ENCODE measurements at places on chromosomes 6 and 20.
A peak's percentile ranks its signal among the peaks of the same experiment; 100 is the strongest.

DNA sequence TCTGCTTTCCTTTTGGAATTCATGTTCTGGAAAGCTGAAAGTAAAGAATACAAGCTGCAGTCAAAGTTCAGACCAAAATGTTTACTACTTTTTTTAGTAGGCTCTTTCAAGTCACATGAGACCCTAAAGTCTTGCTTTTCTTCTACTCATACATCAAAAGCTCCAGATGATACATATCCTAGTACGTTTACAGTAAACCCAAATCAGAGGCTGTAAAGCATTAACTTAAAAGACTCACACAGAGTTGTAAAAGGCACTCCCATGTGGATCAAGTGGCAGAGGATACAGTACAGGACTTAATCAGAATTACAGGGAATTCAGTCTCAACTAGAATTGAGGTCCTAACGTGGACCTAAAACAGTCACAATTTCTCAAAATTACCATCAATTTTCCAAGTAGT lies 40.7 kb downstream of the STK38 start:
- DNase-seq = no peak

DNA sequence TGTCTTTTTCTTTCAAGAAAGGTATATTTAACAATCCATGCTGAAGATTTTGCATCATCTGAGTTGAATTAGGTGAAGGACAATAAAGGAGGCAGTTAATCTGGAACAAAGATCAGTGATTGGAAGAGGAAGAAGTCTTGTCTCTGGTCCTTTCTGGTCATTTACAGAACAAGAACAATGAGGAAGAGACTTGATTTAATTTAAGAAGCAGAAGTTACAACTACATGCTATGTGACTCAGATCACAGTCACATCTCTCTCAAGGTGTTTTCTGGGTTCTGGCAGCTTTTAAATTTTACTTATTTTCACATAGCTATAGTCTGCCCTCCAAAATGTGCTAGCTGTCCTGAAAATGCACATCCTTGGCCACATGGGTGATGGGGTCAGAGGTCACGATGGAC lies 53.5 kb upstream of the DEK start:
- DNase-seq = no peak

DNA sequence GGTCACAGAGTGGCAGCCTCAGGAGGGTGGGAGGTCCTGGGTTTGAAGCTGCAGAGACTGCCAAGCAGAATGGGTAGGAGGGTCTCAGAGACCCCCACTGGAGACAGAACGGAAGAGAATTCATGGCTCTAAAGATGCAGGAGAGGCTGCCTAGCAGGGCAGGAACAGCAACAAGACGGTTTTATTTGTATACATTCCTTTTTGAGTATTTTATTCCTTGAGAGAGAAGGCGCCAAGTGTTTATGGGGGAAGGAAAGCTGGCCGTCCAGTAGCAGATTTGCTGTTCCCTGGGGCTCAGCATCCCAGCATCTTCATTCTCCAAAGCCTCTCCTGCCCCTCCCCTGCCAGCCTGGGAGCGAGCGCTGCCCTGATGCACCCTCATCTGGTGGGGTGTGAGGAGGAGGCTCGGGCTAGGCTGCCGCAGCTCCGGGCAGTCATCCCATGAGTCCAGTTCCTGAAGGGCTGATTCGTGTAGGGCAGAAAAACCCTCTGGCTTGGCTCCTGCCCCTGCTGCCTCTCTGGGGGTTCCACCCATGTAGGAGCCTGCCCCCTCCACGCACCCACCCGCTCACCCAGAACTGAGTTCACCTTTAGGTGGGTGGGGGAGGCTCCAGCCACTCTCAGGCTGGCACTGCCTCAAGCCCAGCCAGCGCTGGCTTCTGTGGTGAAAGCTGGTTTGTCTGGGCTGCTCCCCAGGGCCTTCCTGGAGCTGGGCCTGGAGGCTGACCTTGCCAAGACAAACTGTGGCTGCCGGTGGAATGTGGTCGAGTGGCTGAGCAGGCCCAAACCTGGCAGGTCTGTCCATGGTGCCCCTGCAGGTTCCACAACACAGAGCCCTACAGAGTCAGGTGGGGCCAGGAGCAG lies 32.4 kb downstream of the CPXM1 start:
- DNase-seq = peak; percentile 38

GRCh38 chr6:10886691-10887502 lies at the start of gene SYCP2L:
TSS of gene SYCP2L (plus strand) at chr6:10887052. CDS start at chr6:10887127, 75 bp downstream.
- no peak for DNase-seq

Data from dermis microvascular lymphatic vessel endothelial cell (primary cell).